ENCODE measurements at places on chromosomes 5 and 9.

DNA sequence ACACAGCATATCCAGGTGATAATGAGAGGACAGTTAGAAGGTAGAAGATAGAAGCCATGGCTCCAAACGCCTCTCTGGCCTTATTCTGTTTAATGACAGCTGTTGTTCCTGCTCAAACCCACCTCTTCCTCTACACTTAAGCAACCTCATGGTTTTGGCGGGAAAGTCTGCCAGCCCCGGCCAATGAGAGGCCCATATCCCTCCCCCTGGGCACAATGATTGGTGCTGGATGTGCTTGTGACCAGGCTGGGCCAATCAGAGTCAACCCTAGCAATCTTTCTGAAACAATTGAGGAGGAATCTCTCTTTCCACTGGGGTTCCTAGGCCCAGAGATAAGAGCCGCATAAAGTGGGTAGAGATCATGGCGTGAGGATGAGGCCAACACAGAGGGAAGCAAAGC lies 4.8 kb upstream of the GFI1B start:
- no peak for DNase-seq

DNA sequence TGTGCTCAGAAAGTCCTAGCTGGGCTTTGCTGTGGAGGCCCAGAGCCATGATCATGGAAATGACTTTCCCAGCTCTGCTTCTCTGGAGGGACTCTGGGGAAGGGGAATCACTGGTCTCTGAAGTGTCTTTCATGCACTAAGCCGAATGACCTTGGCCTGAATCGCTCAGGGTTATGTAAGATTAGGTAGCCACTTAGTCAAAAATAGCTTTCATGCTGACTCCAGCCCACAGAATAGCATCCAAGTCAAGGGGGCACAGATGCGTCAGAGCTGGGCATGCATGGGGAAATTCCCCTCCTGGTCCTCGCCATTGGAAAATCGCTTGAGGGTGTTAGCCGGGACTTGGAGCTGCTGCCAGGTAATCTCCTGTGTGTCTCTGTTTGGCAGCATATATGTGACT lies 36.1 kb upstream of the PPARGC1B start:
- no peak for DNase-seq

DNA sequence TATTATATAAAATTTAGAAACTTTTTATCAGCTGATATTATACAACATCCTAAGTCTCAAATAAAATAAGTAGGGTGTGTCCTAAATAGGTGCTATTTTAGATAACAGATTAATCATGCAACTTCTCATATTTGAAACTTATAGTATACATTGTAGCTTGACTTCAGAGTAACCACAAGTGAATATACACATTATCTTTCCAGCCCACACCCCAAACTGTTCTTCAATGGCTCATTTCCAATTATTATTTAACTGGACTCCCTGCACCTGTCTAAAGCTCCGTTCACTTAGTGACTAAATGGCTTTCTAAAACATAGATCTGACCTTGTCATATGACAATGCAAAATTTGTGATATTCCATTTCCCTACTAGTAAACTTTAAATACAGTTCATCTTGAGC lies 490.9 kb upstream of the RGMB start:
- no peak for DNase-seq

GRCh38 chr5:148063861-148064260 lies at the start of gene SPINK5:
Gene SPINK5, plus strand, starts transcription at chr5:148063980. Its CDS starts 65 bp downstream, at chr5:148064045.
- DNase-seq: no peak

DNA sequence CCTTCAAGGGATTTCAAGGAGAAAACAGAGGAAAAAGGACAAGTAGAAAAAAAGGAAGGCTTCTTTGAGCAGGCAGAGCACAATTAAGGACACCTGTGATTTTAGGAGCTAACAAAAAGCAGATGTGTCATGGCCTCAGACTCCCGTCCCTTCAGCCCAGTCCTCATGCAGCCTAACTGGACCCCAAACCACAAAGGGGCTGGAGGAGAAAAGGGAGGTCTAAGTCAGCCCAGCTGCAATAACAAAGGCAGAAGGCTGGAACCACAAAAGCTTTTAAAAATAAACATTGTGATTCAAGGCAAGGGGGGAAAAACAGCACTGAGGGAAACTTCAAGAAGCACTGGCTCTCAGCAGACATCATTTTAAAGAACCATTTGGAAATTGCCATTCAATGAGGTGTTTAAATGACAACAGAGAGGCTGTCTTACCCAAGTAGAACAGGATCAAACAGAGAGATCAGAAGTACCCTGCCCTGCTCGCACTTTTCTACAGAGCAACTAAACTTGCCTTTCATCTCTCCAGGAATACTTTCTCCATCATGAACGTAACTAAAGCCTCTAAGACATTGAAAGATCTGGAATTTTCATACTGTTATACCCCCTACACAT lies 89.3 kb downstream of the SEMA5A start:
- no peak for DNase-seq

- DNase-seq: no peak
Measured at GRCh38 chr5:152218694-152219093, 186.4 kb downstream of the NMUR2 start.

DNA sequence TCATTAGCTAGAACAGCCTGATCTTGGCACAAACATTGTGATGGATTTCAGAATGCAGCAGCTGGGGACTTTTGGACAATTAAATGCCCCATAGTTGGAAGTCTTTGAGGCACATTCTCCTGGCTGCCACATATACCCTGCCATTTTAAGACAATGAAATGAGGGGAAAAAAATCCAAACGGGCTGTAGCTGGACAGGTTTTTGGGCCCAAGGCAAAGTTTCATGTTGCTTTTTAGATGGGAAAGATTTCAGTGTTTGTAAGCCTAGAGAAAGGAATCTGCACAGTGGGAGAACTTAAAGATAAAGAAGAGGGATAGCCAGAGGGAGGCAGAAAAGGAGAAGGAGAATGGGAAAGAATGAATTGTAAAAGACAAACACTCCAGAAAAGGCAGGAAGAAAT lies 30.0 kb upstream of the RICTOR start:
- DNase-seq: no peak

DNA sequence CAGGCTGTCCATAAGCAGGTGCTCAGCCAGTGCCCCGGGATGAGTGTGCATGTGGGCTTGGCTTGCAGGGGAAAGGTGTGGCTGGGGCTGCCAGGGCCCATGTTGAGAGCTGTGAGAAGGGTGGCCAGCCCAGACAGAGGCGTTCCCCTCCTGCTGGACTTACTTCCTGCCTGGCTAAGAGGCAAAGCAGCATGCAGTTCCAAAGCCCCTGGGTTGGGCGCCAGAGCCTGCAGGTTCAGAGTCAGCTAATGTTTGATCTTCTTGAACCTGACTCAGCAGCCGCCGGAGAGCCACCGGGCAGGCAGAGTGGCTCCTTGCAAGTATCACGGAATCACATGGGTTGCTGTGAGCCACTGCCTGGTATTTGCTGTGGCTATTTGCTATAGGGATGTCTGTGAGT lies 168.4 kb upstream of the MAP1B start:
- DNase-seq: no peak

GRCh38 chr5:172774561-172775315 lies 3.7 kb upstream of the DUSP1 start:
- DNase-seq: no peak

DNA sequence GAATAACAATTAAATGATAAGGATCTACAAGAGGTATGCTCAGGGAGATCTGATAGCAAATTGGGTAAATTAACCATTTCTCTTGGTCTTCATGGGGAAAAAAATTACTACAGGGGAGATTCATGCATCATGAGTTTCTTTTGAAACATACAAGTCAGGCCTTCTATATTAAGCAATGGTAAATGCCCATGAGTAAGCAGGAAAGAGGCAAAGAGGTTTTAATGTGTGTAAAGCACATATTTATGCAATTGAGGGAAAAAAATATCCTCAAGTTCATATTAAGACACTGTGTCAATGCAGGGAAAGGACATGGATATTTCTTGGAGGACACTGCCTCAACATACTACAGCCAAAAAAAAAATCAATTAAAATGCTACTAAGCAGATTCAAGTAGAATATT lies 73.4 kb upstream of the NR4A3 start:
- no peak for DNase-seq

DNA sequence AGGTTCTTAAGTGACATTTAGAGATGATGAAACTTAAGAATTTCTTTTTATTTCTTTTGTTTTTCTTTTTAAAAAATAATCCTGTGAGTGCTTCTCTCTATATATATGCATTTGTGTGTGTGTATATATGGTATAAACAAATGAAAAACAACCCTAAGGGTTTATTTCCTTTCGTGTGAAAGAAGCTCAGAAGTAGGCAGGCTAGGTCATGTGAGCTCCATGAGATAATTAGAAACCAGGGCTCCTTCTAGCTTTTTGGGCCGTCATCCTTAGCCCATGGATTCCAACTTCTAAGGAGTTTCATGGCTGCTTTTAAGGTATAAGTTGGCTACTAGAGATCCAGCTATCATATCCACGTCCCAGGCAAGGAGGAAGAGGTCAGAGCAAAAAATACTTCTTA lies 11.2 kb downstream of the C9orf43 start:
- no peak for DNase-seq

DNA sequence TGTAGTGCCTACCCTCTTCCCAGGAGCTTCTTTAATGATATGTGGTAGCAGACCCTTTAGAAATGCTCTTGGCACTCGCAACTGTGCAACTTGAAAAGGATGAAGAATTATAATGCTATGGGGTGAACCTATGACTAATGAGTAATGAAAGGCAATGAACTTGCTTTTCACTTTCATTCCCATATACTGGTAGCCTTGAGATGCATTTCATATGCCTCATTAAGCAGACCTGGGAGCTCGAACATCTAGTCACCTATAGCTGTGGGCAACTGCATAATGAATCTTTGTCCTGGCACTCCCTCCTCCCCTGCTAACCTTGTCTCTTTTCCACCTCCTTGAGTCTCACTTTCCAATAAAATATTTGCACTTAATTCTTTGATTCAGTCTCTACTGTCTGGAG lies 605.9 kb upstream of the DAB2 start:
- no peak for DNase-seq

All from activated naive CD8-positive, alpha-beta T cell treated with anti-CD3 and anti-CD28 coated beads, Interleukin-2, amount 50 U/mL, for 24 hours (primary cell).